ENCODE measurements at places on chromosomes 11 and 22.
A peak's percentile ranks its signal among the peaks of the same experiment; 100 is the strongest.

GRCh38 chr11:113519989-113520613 lies 44.9 kb upstream of the DRD2 start:
- no peak for DNase-seq

DNA sequence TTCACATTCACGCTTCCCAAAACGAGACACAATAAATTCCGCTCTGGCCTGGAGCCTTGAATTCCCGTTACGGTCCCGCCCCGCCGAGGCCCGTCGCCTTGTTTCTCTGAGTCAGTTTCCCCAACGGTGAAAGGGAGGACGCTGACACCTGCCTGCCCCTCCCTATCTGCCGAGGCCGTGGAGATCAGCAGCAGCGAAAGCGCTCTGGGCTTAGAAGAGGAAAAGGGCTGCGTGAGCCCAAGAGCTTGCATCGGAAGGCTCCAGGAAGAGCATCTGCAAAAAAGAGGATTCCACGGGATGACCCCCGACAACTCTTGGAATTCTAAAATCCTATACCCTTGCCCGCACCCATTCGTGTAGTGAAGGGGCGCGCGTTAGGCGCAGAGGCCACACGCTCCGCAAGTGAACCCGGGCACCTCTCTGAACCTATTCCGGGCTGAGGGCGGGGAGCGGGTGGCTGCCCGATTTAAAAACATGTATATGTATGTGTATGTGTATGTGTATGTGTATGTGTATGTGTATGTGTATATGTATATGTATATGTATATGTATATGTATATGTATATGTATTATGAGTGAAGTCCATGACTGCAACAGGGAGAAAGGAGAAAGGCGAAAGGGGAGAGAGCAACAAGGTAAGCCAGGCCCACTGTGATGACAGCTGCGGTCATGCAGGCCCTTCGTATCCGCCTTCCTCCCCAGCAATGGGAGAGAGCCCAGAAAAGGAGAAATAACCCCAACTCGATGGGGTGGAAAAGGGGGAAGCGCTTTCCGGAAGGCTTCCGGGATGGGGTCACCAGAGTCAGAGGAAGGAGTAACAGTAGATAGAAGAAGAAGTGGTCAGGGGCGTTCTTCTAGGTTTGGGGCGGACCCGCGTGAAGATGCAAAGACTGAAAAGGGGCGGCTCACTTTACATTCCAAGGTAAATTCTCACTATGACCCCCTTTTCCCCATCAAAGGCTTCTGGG lies 948 bp upstream of the MRTFA start:
- DNase-seq = peak; percentile 42

GRCh38 chr11:298406-299065 lies 790 bp downstream of the IFITM5 start:
- peak; percentile 52 for DNase-seq

GRCh38 chr11:79185351-79185750 lies 255.5 kb downstream of the TENM4 start:
- no peak for DNase-seq

- no peak for DNase-seq
Measured at GRCh38 chr11:110972640-110973039, 260.4 kb upstream of the ARHGAP20 start.

DNA sequence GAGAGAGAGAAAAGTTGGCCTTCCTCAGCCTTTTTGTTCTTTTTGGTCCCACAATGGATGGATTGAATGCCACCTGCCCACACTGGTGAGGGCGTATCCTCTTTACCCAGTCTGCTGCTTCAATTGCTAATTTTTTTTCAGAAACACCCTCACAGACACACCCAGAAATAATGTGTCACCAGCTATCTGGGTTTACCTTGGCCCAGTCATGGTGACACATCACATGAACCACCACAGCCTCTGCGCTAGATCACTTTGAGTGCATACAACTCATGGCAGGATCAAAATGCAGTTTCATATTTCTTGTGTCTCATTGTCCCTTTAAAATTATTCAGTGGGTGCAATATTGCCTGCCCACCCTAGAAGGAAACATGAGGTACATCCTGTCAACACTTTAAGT lies 63.3 kb downstream of the ADAMTS15 start:
- DNase-seq = no peak

DNA sequence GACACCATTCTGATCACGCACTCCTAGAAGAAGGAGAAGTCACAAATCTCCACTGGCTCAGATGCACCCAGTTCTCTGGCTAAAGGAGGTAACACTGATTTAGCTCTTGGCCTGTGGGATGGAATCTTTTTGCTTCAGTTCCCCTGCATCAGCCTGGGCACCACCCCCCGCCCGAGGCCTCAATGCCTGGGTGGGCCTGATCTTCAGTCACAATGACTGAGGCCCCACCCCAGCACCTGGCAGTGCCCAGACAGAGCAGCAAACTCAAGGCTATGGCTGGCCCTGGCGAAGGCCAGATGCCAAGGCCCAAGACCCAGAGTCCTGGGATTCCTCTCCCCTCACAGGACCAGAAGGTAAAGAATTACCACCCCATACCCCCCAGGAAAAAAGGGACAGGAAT lies 5.0 kb downstream of the CYB561A3 start:
- no peak for DNase-seq

- no peak for DNase-seq
Measured at GRCh38 chr11:13349046-13349445, 71.5 kb downstream of the BMAL1 start.

DNA sequence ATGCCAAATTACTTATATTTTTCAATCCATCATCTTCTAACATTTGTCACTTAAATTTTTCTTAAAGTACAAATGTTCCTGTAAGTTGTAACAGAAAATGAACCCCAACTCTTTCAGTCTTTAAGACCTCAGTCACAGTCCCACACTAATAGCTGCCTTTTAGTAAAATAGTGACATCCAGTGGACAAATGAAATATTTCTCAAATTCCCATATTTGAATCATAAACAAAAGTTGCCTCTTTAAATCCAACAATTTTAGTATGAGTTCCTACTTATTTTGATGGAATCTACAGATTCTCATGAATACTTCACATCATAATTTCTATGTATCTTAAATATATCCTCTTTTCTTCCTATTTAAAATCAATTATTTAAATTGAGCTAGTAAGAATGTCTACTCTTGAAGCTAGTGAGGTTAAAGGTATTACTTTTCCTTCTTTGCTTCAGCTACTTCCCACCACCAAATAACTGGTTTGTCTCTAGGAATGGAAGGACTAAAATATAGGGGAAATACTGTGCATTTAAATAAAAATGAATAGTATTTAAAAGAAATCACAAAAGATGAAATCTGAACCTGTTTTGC lies 9.2 kb downstream of the LIN7C start:
- no peak for DNase-seq

GRCh38 chr11:111406091-111406490 lies 27.0 kb upstream of the POU2AF1 start:
- no peak for DNase-seq

DNA sequence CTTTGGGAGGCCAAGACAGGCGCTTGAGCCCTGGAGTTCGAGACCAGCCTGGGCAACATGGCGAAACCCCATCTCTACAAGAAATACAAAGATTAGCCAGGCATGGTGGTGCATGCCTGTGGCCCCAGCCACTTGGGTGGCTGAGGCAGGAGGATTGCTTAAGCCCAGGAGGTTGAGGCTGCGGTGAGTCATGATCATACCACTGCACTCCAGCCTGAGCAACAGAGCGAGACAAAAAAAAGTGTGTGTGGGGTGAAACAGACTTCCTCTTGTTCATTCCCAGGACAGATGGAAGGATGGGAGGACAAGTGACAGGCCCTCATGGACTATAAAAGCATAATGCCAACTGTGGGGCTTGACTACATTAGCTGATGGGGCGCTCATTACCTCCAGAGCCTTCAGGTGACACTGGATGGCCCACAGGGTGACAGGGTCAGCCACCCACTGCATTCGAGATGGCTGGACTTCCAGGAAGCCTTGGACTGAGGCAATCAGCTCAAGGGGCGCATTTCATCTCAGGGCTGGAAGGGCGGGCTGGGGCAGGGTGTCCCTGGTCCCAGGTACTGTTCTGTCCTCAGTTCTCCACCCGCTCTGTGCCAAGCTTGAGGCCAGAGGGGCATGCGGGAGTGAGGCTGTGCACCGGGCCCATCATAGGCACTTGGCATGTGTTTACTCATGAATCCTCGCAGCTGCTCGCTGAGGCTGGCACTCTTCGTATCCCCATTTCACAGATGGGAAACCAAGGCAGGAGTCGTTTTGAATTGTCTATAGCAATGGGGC lies 12.5 kb downstream of the NPTXR start:
- no peak for DNase-seq

DNA sequence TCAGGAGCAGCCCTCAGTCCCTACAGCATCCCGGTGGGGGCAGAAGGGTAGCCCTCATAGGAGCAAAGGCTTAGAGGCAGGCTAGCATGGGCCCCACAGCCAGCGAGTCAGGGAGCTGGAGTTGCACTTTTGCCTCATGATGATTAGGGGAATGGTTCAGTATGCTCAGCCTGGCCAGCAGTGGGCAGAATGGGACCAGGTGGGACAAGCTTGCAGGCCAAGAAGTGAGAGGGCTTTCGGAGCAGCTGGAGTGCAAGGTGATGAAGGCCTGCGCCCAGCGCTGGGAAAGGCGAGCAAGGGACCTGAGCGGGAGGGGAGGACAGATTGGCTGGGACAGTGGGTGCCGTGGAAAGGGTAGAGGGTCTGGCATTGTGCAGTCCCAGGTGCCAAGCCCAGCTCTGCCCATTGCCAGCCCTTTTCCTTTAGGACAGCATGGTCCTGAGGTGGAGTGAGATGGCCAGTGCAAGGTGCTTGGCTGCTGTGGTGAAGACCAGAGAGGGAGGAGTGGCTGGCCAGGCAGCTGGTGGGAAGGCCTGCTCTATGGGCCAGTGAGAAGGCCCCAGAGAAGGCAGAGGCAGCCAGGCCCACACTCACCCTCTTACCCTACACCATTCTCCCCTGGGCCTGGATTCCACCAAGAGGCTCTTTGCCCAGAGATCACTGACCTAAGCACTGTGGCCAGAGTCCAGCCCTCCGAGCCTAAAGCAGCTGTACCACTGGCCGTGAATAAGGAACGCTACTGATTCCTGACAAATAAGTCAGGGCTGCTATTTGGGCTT lies 47.9 kb upstream of the SUSD2 start:
- no peak for DNase-seq

DNA sequence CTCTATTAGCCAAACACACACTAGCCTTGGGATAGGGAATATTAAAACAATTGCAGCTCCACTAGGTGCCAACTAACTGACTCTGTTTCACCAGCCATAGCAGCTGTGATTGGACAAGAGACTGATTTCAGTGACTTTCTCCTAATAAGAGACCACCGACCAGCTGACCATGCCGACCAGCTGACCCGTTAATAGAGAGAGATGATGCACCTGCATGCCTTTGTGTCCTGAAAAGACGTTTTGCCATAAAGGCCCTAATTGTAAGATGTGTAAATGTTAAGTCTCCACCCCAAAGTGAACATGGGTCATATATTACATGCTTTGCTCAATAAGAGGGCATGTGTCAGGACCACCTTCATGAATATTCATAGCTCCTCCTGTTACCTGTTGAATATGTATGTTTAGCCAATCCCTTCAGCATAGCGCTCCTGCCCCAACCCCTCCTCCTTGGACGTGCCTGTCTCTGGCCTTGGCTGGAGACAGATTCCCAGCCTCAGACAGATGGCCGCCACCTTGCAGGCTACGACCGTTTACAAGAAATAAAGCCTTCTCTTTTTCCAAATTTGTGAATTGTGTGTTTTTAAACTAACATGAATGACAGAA lies 1.3 kb upstream of the NADSYN1 start:
- no peak for DNase-seq

DNA sequence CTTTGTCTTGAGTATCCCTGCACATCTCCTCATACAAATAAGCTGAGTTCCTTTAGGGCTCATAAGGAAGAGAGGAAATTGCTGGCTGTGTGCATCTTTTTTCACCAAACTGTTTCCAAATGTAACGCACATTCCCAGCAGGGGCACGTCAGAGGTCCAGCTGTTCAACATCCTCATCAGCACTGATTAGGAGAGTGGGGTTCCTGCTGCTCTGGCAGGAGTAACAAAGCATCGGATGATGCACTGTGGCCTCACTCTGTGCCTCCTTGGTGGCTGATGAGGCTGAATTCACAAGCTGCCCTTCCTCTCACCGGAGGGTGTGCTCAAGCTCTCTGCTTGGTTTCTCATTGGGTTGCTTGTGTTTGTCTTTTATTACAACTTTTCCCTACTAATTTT lies 35.5 kb upstream of the SLC25A1 start:
- no peak for DNase-seq

DNA sequence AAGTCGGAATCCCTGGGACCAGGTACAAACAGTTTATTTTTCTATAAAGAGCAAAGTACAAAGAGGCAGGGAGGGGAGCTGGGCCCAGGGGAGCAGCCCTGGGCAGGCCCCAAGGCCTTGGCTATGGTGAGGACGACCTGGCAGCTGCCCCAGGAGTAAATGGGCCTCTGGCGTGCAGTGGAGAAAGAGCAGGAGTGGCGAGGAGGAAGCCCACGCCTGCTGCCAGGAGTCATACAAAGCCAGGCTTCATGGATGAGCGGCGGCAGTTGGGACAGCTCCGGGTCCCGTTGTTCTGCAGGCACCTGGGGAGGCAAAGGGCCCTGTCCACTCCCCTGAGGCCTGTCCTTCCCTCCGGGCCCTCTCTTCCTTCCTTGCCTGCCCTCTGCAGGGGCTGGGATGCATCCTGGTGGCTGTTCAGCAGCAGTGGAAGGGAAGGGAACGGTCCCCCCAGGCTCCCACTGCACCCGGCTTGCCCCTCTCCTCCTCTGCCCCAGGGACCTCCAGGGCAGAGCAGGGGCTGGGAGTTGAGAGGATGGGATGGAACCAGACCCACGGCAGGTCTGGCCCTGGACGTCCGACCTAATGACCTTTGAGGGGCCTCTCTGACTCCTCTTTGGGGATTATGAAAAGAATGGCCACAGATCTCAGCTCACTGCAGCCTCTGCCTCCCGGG lies 11.1 kb downstream of the RAPSN start:
- DNase-seq = no peak

GRCh38 chr11:95985174-95985808 lies 61.4 kb upstream of the MTMR2 start:
- no peak for DNase-seq

DNA sequence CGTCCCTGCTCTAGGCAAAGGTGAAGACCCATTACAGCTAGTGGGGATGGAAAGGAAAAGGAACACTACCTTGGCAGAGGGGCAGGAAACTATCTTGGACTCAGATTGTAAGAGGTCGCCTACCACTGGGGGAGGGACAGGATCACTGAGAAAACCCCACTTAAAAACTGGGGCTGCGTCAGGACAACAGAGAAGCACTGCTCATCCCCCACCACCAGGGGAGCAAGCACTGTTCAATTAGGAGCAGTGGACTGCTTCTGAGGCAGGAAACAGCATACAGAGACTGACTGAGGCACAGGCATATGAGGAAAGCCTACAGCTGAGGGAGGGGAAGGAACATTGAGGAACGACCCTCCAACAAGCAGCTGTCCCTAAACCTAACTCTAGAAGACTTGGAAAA lies 20.8 kb upstream of the DLAT start:
- DNase-seq = no peak

GRCh38 chr22:48287031-48287430 lies 1524.6 kb downstream of the TBC1D22A start:
- no peak for DNase-seq

- no peak for DNase-seq
Measured at GRCh38 chr11:42390116-42390515, 921.7 kb upstream of the API5 start.

- DNase-seq = no peak
Measured at GRCh38 chr11:112511911-112512310, 251.3 kb upstream of the PLET1 start.

Measured in stimulated activated CD8-positive, alpha-beta memory T cell treated with anti-CD3 and anti-CD28 coated beads, Interleukin-12 subunit alpha, Interleukin-12 subunit beta, amount 100 ng/mL, for 1 hour (primary cell).